AG20443 (cell line): ENCODE measurements at places on chromosomes 6 and 20.

GRCh38 chr6:99195986-99196655, 153.4 kb downstream of the FAXC start:
- no peak for DNase-seq

DNA sequence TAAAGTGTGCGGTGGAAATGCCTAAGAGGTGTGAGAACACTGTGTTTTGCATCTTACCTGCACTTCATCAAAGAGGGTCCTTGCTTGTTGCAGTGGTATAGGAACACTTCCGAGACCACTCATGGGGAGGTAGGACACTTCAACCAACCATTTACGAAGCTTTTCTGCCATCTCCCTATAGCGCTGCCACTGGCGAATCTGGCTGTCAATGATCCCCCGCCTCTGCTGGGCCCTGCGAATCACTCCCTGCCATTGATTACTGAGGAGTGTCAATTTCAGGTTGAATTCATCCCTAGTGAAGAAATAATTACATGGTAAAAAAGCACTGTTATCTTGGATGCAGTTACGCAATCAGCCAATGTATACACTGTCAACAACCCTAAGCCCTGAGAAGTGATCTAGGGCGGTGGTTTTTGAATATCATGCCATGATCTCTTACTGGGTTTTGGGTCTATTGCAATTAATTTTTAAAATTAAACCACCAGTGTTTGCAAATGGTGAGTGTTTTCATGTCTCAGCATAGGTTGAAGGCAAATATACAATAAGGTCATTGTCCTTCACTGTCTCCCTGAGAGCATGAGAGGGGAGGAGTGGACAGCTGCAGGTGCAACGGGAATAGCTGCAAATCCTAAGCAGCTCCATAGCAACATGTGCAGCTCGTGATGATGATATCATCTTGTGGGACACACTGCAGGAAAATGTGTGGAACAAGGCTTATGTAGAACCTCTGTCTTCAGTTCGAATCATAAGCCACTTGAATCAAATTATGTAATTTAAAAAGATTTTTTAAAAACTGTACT, 400.6 kb downstream of the ESR1 start:
- no peak for DNase-seq

DNA sequence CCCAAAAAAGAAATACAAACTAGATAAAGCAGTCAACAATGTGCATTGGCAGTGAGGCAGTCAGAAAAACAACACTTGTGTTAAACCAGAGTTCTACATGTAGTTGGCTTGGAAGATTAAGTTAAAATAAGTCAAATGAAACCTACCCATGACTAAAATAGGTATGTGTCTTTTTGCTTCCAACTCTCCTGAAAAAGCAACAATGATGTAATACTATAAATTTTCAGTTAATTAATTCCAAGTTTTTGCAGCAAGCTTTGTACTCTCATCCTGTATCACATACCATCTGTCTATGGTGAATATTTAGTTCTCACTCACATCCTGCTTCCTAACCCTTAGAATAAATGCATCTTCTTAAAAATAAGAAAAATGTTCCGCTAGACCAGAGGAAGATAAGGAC, 261.5 kb downstream of the KIF16B start:
- no peak for DNase-seq

GRCh38 chr6:3500262-3501014, 43.6 kb upstream of the SLC22A23 start:
- DNase-seq: peak; percentile 37

- no peak for DNase-seq
These were observed 201.3 kb downstream of the EPHA7 start for GRCh38 chr6:93218096-93218495.

- no peak for DNase-seq
These were observed 43.8 kb upstream of the TMEM181 start for GRCh38 chr6:158516098-158516497.

DNA sequence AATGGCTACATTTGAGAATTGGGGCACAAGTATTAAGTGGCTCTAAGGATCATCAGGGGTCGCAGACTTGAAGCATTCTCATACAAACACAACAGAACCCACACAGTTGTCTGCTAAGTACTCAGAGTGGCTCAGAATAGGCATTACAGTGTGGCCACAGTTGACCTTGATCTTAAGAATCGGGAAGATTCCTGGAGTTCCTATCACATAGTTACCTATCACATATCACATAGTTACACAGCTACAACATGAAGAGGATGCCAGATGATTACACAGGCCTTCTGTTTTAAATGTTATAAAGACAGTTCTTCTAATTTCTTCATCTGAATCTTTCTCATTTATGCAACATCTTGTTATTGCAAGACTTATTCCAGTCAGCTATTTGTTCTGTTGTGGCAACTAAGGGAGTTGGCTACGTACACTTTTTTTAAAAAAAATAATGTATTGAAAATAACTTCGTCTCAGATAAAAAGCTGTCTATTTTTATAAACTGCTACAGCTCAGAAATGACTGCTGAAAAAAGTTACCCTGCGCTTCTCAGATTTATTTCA, 129.0 kb downstream of the REV3L start:
- no peak for DNase-seq

GRCh38 chr6:158570681-158570962, 10.7 kb downstream of the TMEM181 start:
- DNase-seq: no peak

DNA sequence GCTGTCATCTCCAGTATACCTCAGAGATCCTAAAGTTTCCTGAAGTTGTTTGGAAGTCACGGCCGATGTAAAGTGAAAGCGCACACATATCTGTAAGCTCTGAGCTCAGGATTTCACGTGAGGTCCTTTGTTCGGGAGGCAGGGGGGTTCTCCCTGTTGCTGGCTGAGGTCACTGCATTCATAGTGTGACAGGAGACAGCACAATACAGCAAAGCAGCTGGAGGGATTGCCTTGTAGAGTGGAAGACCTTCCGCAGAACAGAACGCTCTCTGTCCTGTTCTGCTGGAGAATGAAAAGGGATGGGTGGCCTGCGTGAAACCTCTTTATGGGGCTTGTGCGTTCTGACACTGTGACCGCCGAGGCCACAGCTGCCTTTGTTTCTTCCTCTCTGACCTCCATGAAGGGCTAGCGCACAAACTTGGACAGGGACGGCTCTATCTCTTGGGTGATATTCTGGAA, 13.4 kb upstream of the SERPINB1 start:
- DNase-seq: no peak

GRCh38 chr6:131250936-131251335, 115.7 kb downstream of the AKAP7 start:
- no peak for DNase-seq

DNA sequence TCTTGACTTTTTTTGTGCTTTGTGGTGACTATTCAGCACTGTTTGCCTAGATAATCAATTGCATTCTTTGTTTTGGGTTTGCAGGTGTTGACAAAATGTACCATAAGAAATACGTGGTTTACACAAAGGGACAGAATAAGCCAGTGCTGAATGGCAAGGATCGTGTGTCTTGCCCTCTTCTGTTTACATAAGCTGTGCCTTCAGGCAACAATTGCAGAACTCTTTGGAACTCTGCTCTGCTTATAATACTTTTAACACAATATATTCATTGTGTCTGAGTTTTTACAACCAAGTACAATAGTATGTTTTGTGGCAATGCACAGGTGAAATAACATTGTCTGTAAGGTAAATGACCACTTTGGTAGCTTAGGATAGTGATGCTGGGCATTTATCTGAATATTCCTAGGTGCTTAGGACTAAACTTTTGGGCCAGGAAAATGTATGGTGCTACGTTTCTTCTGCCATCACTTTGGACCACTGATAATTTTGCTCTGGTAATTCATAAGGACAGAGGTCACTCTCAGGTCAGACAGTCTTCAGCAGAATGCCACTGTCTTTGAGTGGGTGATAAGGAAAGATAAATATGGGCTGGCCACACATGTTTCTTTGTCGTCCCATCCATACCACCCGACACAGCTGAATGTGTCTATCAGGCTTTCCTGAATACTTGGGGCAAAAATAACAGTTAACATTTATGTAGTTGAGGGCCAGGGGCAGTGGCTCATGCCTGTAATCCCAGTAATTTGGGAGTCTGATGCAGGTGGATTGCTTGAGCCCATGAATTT, 344.6 kb upstream of the IMPG1 start:
- no peak for DNase-seq

DNA sequence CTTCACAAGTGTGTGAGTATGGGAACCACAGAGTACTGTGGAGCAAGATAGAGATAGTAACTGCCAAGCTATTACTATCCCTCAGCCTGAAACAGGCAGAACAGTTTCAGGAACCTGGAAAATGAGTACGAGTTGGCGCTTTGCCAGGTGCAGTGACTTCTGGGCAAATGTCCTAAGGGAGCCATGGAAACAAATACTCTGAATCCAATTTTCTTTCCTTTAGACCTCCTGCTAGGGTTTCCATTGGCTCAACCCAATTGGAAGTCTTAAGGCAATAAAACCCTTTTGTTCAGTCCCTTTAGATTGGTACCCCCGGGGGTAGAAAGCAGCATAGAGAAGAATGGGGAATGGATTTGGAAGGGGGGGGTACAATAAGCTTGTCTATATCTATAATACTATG, 205.0 kb upstream of the EPHA7 start:
- no peak for DNase-seq

DNA sequence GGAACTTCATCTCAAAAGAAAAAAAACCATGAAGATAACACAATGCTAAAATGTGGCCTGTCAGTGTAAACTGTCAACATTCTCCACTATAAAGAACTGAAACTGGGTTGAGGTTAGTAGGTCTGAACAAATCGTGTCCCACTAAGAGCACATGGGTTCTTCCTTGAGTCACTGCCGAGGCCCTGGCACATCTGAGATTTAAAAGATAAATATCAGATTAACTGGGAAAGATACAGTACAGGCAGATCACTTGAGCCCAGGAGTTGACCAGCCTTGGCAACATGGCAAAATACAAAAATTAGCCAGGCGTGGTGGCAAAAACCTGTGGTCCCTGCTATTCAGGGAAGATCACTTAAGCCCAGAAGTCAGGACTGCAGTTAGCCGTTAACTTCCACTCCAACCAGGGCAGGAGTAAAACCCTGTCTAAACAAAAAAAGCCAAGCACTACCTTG, 5.6 kb downstream of the EEF1A1 start:
- no peak for DNase-seq

GRCh38 chr20:2254333-2254732, 41.5 kb upstream of the TGM3 start:
- DNase-seq: no peak

DNA sequence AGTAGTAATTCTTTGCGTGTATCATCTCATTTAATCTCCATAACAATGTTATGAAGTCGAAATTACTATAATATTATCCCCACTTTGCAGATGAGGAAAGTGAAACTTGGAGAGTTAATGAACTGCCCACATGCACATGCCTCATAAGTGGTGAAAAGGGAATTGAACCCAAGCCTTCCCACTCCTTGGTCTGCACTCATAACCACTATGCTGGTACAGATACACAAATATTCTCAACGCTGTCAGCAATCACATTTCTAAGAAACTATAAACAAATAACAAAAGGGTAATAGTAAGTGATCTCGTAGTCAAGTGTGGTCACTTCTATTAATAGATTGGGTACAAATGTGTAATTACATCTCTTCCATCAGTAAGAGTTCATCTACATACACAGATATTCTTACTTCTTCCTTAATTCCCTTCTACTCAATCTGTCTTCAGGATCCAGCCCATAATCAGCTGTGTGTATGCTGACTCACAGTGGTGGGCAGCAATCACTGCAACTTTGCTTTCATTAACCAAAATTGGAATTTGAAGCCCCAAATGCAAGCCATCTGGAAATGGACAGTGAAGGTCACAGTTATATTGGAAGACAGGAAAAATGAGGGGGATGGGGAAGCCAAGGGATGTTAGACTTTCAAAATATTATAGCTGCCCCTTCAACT, 6.6 kb downstream of the PRSS35 start:
- peak; percentile 51 for DNase-seq

GRCh38 chr20:5024982-5025381, 23.7 kb upstream of the SLC23A2 start:
- no peak for DNase-seq

GRCh38 chr20:34459209-34459897, 56.9 kb upstream of the DYNLRB1 start:
- no peak for DNase-seq

- no peak for DNase-seq
These were observed at the start of gene CHRNA4 for GRCh38 chr20:63360850-63361518. Gene CHRNA4, minus strand, starts transcription at chr20:63361349. Its CDS starts 184 bp downstream, at chr20:63361165.

GRCh38 chr6:51459958-51460357, 627.5 kb downstream of the PKHD1 start:
- DNase-seq: no peak

DNA sequence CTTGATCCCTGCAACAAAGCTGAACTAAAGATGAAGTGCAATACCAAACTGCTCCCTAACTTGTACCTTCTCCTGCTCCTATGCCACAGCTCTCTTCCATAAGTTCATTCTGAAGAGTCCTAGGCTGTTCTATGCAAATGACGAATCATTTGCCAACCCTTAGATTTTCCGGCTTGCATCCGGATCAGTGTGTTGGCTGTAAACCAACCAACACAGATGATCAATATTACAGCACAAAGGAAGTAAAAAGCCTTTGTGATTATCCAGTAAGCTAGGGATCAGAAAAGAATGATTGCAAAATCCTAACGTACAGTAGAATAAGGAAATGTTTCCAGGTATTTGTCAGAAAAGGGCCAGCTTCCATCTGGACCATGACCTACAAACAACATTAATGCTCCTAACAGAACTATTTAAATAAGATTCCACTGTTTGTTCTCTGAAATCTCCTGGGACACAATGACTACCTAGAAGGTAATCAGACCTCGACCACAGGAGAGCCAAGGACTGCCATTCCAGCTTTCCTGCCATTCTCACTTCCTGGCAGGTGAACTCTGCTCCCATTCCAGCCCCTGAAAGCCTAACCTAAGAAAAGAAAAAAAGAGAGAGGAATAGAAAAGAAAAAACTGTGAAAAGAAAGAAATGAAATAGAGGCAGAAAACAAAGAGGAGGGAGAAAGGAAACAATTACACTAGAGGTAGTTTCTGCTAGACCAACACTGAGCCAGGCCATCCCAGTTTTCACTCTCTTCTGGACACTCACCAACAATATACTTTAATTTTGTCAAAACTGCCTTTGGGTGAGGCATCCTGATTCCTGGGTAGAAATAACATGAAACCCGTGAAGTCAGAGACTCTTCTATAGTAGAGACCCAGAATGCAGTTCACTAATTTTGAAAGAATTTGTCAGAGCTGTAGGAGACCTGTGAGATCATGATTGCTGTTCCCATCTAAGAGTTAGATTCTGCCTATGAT, 19.7 kb downstream of the GMDS start:
- no peak for DNase-seq

- no peak for DNase-seq
These were observed 129.1 kb downstream of the TNFRSF21 start for GRCh38 chr6:47180633-47181032.

GRCh38 chr6:145714731-145715130, 20.6 kb downstream of the EPM2A start:
- no peak for DNase-seq

DNA sequence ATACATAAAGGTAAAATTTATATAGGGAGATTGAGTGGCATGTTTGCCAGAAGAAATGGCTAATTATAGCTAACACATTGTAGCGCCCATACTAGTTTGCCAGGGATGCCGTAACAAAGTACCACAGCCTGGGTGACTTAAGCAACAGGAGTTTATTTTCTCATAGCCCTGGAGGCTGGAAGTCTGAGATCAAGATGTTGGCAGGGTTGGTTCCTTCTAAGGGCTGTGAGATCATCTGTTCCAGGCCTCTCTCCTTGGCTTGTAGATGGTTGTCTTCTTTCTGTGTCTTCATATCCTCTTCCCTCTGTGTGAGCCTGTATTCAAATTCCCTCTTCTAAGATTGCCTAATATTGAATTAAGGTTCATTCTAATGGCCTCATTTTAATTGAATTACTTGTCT, 417.5 kb upstream of the OPRM1 start:
- DNase-seq: no peak
